ENCODE measurements at places on chromosomes 12 and 14.

DNA sequence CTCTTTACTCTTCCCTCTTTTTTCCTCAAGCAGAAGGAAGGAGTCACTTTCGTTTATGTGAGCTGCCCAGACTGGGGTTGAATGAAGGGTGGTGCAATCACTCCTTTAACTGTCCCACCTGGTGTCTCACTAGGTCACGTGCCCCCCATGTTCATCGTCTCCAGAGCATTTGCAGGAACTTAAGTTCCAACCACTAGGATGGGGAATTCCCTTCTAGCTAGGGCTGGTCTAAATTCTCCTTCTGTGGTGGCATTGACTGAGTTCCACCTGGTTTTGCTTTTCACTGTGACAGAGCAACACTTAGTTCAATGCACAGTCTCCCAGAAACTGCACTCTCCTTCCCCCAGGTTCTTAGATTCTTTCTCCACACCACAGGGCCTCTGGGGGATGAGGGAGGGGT lies 9.5 kb downstream of the FANCM start:
- no peak for DNase-seq

DNA sequence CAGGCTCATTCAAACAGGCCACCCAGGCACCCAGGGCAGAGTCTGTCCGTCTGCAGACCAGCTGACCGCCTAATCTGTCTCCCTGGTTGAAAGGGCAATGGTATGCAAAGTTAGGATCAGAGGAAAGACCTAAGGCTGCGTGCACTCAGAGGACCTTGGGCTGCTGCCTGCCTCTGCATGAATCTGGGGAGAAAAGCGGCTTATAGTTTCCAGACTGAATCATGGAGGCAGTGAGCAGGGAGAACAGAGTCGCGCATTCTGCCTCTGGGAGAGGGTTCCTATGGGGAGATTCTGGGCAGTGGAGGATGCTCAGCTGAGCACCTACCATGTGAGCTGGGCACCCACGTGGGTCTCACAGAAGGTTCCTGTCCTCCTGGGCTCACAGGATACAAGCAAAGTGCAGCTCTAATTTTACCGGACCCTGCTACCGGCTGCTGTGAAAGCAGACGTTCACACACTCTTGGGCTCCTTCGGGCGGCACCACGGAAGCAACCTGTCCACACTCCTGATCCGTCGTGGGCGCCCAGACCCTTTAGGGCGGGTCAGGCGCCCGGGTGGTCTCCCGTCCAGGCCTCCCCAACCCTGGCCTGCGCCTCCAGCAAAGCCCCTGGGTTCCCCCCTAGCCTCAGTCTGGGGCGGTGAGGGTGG lies 772 bp downstream of the SCARB1 start:
- peak; percentile 65 for DNase-seq

- no peak for DNase-seq
Measured at GRCh38 chr14:94171208-94171607, 2.9 kb upstream of the PPP4R4 start.

DNA sequence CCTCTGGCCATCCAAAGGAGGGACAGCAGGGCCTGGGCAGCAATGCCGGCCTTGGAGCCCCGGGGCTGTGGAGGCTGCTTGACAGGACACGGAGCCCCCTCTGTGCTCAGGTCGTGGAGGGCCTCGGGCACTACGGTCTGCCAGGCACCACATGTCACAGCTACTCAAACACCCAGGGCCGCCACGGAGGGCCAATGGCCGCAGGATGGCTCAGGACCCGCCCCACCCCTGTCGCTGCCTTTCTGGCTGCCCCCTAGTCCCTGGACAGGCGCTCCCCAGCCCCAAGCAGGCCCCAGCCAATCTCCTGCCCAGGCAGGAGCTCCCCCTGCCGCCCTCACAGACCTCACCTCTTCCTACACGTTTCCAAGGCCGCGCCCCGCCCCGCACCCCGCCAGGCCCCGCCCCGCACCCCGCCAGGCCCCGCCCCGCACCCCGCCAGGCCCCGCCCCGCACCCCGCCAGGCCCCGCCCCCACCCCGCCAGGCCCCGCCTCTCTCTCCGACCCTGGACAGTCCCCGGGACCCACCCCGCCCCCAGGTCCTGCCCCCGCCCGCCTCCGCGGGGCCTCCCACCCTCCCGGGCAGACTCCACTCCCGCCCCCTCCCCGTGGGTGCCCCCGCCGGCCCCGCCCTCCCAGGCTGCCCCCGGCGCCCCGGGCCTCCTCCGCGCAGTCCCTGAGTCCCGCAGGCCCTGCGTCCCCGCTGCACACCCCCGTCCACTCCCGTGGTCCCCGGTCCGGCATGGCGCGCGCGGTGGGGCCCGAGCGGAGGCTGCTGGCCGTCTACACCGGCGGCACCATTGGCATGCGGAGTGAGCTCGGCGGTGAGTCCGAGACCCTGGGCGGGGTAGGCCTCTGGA lies at the start of gene ASPG:
Gene ASPG (plus strand): TSS at position 669 of the 857 bp plus-strand sequence. CDS start 71 bp downstream, at position 740.
- DNase-seq = no peak

GRCh38 chr12:93978553-93978952 lies 169.8 kb upstream of the PLXNC1 start:
- no peak for DNase-seq

- no peak for DNase-seq
Measured at GRCh38 chr12:79127271-79127751, 262.7 kb downstream of the SYT1 start.

Data from WERI-Rb-1 (cell line).